ENCODE measurements at places on chromosomes 12 and 14. TPM values are rescaled to one million over a fixed set of nuclear protein-coding genes. Genes with fewer than 3 reads are reported as not detected.
A peak's percentile ranks its signal among the peaks of the same experiment; 100 is the strongest.

DIO2 gene
- total RNA-seq: 17.8 TPM

SMOC1 gene
- 16.6 TPM for total RNA-seq

GTF2A1 gene
- total RNA-seq: 47.9 TPM

REM2 gene
- total RNA-seq: 1.9 TPM

PLBD1 gene
- total RNA-seq: 15.2 TPM

NGB gene
- not detected for total RNA-seq

PTPRB gene
- 49.5 TPM for total RNA-seq

FGF23 gene
- not detected for total RNA-seq

DTX1 gene
- 4.5 TPM for total RNA-seq

FGD4 gene
- 47.5 TPM for total RNA-seq

RDH16 gene
- total RNA-seq: 5.6 TPM

C3AR1 gene
- total RNA-seq: 2.0 TPM

DNA sequence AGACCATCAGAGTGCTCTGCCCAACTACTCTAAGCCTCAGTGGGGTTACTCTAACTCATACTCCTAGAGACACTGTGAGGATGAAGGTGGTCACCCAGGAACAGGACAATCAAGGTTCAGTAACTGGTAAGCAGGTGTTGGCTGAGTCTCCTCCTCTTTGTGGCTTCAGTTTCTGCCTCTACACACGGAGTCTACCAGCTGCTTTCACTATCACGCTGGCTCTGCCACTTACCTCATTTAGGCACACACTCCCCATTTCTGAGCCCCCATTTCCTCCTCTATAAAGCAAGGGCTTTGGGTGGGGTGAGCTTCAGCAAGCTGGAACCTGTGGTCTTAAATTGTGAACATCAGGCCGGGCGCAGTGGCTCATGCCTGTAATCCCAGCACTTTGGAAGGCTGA is 7.3 kb upstream of the TCHP start:
- no peaks in the 10 kb centered on the region for H3K36me3 ChIP-seq
- H3K4me1 ChIP-seq: no peaks in the 10 kb centered on the region
- no peak overlapping the region for H3K4me3 ChIP-seq
- H3K27ac ChIP-seq: no peak overlapping the region
- H3K27me3 ChIP-seq: no peaks in the 10 kb centered on the region

- no peak for DNase-seq
- H3K4me3 ChIP-seq: no peak overlapping the region
- H3K27me3 ChIP-seq: no peaks in the 10 kb centered on the region
- H3K36me3 ChIP-seq: no peaks in the 10 kb centered on the region
- H3K4me1 ChIP-seq: no peaks in the 10 kb centered on the region
These were observed 265.3 kb upstream of the PLEKHG7 start for GRCh38 chr12:92437452-92437851.

- no peaks in the 10 kb centered on the region for H3K4me1 ChIP-seq
- no peak overlapping the region for H3K4me3 ChIP-seq
- no peaks in the 10 kb centered on the region for H3K36me3 ChIP-seq
These were observed 345.2 kb downstream of the TMEM121 start for GRCh38 chr14:105871590-105871989.

DNA sequence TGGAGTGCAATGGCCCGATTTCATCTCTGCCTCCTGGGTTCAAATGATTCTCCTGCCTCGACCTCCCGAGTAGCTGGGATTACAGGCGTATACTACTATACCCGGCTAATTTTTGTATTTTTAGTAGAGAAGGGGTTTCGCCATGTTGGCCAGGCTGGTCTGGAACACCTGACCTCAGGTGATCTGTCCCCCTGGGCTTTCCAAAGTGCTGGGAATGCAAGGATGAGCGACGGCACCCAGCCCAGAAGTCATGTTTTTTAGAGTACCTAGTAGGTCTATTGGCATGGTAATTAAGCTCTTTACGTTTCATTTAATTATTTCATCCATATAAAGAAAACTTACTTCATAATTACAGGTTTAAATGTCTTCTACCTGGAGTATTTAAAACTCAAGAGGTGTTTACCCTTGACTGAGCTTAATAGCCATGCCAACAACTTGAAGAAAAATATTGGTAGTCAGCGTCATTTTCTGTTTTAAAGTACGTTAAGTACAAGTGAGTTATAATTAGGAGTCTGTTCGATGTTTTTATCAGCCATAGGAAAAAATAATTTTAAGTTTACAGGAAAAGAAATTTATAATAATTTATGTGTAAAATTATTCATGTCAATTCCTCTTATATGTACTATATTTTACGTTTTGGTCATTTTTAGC is 4.0 kb downstream of the TMPO start:
- H3K27ac ChIP-seq: no peak overlapping the region
- no peaks in the 10 kb centered on the region for H3K36me3 ChIP-seq
- H3K4me1 ChIP-seq: peaks cover 4% of the 10 kb centered on the region
- H3K4me3 ChIP-seq: no peak overlapping the region

DNA sequence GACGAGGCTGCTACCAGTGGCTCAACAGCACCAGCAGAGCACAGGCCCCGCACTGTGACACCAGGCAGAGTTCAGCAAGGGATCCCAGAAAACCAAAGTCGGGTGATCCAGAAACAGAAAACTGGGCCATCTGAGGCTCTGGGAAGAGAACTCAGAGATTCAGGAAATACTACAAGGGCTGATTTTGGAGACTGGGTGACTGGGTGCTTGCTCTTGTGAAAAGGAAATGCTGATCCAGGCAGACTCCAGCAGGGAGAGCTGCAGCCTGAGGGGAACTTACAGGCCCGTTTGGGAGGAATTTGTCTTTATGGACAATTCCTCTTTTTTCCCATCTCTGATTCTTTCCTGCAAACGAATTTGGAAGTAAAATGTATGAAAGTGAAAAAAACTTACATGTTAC is 28.2 kb downstream of the FOXN3 start:
- H3K27ac ChIP-seq: no peak overlapping the region
- H3K4me1 ChIP-seq: peaks cover 6% of the 10 kb centered on the region

DNA sequence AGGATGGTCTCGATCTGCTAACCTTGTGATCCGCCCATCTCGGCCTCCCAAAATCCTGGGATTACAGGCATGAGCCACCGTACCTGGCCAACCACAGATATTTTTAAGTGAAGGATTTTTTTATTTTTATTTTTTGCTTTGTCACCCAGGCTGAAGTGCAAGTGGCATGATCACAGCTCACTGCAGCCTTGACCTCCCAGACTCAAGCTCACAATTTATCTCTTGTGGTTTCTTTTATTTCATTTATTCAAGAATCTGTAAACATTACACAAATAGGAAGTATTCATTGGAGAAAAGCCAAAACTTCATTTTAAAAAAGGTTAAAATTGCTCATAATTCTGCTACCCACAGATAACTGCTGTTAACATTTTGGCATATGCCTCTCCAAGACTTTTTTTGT is 13.3 kb downstream of the MOAP1 start:
- H3K4me3 ChIP-seq: no peak overlapping the region
- H3K36me3 ChIP-seq: no peaks in the 10 kb centered on the region
- H3K27ac ChIP-seq: no peak overlapping the region
- H3K4me1 ChIP-seq: no peaks in the 10 kb centered on the region

DNA sequence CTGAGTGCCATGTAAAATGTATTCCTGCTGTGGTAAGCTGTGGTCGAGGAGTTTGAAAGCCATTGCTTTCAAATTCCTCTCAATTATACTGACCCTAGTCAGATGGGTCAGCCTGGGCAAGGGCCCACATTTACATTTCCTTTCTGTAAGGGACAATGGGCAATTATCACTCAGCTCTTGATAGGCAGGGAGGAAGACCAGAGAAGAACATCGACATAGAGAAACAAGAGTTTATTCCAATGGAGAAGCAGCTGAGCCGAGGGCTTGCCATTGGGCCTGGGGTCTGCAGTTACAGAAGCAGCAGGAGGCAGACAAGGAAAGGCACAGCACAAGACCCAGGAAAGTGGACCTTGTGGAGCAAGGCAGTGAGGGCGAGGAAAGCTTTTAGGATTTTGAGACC is 9.7 kb downstream of the NRIP2 start:
- H3K4me3 ChIP-seq: no peak overlapping the region
- H3K4me1 ChIP-seq: no peaks in the 10 kb centered on the region
- H3K27ac ChIP-seq: no peak overlapping the region
- H3K27me3 ChIP-seq: no peaks in the 10 kb centered on the region

GRCh38 chr12:90473831-90474230 is 481.1 kb downstream of the CCER1 start:
- no peak for DNase-seq
- H3K36me3 ChIP-seq: no peaks in the 10 kb centered on the region
- no peaks in the 10 kb centered on the region for H3K27me3 ChIP-seq
- no peak overlapping the region for H3K27ac ChIP-seq

DNA sequence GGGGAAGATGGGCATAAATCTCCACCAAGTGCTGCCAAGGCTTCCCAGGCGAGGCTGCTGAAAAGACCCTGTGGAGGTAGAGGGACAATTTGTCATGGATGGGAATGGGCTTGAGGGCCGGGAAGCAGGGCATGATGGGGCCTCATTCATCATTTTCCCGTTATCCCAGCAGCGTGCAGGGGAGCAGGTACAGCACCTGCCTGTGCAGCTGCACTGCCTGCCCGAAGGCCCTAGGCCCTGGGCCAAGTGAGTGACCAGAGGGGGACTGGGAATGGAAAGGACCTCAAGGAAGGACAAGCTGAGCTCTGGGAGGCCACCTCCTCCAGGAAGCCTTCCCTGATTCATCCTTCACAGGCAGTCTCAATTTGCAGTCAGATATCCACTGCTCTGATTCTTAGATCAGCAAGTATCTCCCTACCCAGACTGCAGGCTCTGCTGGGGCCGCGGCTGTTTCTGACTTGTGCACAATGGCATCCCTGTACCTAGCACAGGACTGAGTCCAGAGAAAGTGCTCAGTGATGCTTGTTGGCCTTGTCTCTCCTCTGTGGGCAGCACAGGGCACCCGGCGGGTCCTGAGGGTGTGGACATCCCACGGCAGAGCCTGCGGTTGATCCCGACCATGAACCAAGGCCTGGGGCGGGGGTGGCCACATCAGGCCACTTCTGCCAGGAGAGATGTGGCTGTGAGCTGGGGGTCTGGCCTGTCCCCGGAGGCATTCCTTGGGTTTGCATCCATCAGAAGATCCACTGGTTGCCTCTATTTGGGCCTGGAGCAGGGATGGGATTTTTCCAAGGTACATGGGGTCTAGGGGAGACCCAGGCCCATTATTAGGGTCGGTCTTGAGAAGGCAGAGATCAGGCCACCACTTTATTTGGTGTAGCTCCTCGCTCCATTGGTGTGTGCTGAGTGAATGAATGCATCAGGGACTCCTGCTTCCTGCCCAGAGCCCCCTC is 167.3 kb upstream of the RTL1 start:
- H3K27me3 ChIP-seq: no peaks in the 10 kb centered on the region
- H3K4me3 ChIP-seq: no peak overlapping the region
- peak; percentile 35 for DNase-seq
- H3K27ac ChIP-seq: no peak overlapping the region

GRCh38 chr14:75831455-75831854 is 150.3 kb downstream of the TGFB3 start:
- no peaks in the 10 kb centered on the region for H3K36me3 ChIP-seq
- no peaks in the 10 kb centered on the region for H3K27me3 ChIP-seq
- H3K4me1 ChIP-seq: peaks cover 8% of the 10 kb centered on the region

DNA sequence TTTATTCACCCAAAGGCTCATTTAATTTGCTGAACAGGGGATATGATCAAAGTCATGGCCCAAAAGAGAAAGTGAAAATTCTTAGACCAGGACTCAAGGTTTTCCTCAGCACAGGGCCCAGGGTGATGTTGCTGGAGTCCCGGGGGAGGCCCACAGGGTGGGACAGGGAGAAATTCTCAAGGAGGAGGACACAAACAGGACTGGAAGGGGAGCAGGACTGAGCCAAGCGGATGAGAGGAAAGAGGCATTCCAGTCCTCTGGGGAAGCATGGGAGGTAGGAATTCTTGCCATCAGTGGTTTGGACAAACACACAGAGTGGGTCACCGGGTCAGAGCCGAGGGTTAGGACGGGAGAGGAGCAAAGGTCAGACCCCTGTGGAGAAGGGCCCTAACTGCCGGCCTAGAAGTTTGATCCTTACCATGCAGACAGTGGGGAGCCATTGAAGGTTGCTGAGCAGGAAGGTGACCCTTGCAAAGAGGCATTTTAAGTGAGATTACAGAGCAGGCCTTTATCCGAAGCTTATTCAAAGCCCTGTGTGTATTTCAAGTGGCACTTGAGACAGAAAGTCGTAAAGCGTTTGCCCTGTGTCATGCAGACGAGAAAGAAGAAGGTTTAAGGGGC is 68.4 kb upstream of the PTGR2 start:
- H3K36me3 ChIP-seq: no peaks in the 10 kb centered on the region
- no peaks in the 10 kb centered on the region for H3K27me3 ChIP-seq
- peaks cover 23% of the 10 kb centered on the region for H3K4me1 ChIP-seq
- DNase-seq: no peak
- peak overlapping the region; percentile 98 for H3K27ac ChIP-seq
- peak overlapping the region; percentile 19 for H3K4me3 ChIP-seq

GRCh38 chr14:103775506-103775905 is 59.9 kb downstream of the ZFYVE21 start:
- no peak overlapping the region for H3K4me3 ChIP-seq
- H3K36me3 ChIP-seq: peaks cover 5% of the 10 kb centered on the region

- no peak overlapping the region for H3K27ac ChIP-seq
- H3K36me3 ChIP-seq: no peaks in the 10 kb centered on the region
- no peaks in the 10 kb centered on the region for H3K27me3 ChIP-seq
- no peak overlapping the region for H3K4me3 ChIP-seq
- DNase-seq: no peak
- no peaks in the 10 kb centered on the region for H3K4me1 ChIP-seq
These were observed 398.3 kb downstream of the APAF1 start for GRCh38 chr12:99043319-99043914.

DNA sequence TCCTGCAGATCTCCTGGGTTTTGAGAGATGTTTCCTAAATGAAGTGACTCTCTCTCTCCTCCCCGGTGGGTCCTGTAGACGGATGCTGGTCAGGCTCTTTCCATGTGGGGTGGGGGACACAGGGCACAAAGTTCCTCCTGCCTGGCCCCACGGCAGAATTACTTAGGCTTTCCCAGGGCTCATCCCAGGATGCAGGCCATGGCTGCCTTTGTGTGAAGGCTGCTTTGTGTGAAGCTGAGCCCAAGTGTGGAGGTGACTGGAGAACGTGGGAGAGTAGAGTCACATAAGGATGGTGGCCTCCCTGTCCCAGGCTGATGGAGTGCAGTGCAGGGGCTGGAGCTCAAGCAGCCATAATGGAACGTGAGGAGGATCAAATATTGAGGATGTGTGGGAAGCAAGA is 200.2 kb downstream of the ADGRD1 start:
- H3K4me1 ChIP-seq: no peaks in the 10 kb centered on the region
- DNase-seq: no peak
- no peak overlapping the region for H3K27ac ChIP-seq

GRCh38 chr12:55280991-55281390 is 15.4 kb downstream of the OR6C6 start:
- no peak overlapping the region for H3K4me3 ChIP-seq
- H3K36me3 ChIP-seq: no peaks in the 10 kb centered on the region
- no peaks in the 10 kb centered on the region for H3K27me3 ChIP-seq

- DNase-seq: no peak
- no peak overlapping the region for H3K27ac ChIP-seq
- no peaks in the 10 kb centered on the region for H3K27me3 ChIP-seq
- no peaks in the 10 kb centered on the region for H3K36me3 ChIP-seq
- H3K4me3 ChIP-seq: no peak overlapping the region
- no peaks in the 10 kb centered on the region for H3K4me1 ChIP-seq
These were observed 243.5 kb upstream of the NOVA1 start for GRCh38 chr14:26841326-26841725.

GRCh38 chr12:10369557-10370415 is 20.1 kb downstream of the KLRK1 start:
- no peak for DNase-seq
- no peaks in the 10 kb centered on the region for H3K27me3 ChIP-seq
- H3K4me3 ChIP-seq: no peak overlapping the region
- H3K4me1 ChIP-seq: peaks cover 6% of the 10 kb centered on the region
